ENCODE measurements at places on chromosomes 5 and 9.

- no peak for DNase-seq
Observed at GRCh38 chr5:135271533-135272310, 127.3 kb downstream of the MACROH2A1 start.

- DNase-seq: no peak
Observed at GRCh38 chr9:81132318-81132717, 557.0 kb downstream of the TLE1 start.

DNA sequence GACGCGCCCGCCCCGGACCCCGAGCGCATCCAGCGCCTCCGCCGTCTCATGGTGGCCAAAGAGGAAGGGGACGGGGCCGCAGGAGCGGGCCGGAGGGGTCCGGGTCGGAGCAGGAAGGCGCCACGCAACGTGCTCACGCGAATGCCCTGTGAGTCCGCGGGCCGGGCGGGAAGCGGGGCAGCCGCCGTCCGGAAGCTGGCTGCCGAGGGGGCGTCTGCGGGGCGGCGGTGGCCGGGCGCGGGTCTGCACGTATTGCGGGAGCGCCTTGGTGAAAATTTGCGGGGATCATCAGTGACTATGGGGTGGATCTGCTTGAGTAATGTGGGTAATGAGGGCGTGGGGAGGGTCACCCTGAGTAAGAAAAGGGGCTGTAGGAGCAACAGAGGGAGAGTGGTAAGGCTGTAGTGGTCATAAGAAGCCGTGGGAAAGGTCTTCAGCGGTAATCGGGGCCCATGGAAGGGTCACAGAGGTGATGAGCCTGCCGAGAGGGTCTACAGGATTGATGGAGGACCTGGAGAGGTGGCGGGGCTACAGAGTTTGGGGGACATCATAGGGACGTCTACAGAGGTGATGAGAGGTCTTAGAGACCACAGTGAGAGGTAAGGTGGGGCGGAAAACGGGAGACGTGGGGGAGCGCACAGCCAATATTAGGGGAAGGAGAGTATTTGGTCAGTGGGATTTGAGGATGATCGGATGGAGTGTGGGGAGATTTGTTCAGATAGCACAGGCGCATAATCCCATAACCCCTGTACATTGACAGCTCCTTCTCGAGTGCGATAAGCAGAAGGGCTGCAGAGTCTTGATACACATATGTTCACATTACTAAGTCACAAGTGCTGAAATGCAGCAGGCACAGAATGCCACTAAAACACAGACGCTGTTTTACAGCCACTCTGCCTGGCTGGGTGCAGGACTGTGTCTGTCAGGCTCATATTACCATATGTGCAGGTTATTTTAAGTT is 819 bp downstream of the LSM11 start:
- no peak for DNase-seq

GRCh38 chr9:35981699-35982098 is 23.7 kb upstream of the OR2S2 start:
- DNase-seq: no peak

- no peak for DNase-seq
Observed at GRCh38 chr5:154351141-154351540, 94.7 kb upstream of the SAP30L start.

DNA sequence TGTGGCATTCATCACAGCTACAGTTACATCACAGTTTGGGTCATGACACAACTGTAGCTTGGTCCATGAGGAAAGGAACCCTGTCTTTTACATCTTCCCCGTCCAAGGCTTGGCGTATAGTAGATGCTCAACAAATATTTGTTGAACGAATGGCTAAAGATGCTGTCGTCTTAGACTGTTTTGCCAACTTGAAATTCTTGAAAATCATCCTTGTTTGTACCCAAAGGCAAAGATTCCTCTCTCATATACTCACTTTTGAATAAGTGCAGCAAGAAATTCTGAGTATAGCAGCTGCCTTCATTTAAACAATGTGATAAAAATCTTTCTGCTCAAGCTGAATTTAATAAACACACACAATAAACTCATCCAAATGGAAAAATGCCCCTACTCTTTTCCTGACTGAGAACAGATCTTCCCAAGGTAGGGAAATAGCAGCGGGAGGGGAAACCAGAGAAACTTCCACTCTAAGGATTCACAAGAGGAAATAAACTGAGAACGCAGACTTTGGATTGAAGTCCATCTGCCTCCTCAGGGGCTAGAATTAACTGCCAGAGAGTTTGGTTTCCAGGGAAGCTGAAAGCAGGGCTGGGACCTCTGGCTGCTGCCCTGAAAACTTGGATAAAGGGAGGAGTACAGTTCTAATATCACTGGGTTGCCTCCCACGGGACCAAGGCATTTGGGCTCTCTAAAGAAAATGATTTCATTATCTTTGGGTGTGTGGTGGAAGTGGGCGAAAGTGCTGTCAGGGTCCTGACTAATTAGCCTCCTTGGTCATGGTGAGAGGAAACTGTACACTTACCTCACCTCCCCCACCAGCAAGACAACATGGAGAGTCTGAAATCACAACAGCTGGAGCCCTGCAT is 99.1 kb downstream of the DPYSL3 start:
- DNase-seq: no peak
